ENCODE measurements at places on chromosomes 4 and X. TPM values are rescaled to one million over a fixed set of nuclear protein-coding genes. Genes with fewer than 3 reads are reported as not detected.

Gene CYTL1
- total RNA-seq = not detected

Gene SHROOM4
- 0.12 TPM for total RNA-seq

Gene SPATA4
- 0.21 TPM for total RNA-seq

Gene FHIP1A
- 19.8 TPM for total RNA-seq

Gene TCEAL6
- not detected for total RNA-seq

Gene PDE6B
- not detected for total RNA-seq

Gene RASGEF1B
- 5.4 TPM for total RNA-seq

Gene CXXC4
- not detected for total RNA-seq

Gene SGMS2
- 85.3 TPM for total RNA-seq

Gene SFRP2
- not detected for total RNA-seq

Gene NEK1
- total RNA-seq = 15.5 TPM

Gene EXOC1
- 39.5 TPM for total RNA-seq

Gene BANK1
- not detected for total RNA-seq

Gene SRPX
- total RNA-seq = 9.4 TPM

Gene CXorf58
- not detected for total RNA-seq

Gene SSX2
- not detected for total RNA-seq

Gene SMIM10
- total RNA-seq = not detected

Gene KCND1
- total RNA-seq = 0.86 TPM

Gene NXF2B
- total RNA-seq = not detected
